ENCODE measurements at places on chromosomes 2 and 18.

DNA sequence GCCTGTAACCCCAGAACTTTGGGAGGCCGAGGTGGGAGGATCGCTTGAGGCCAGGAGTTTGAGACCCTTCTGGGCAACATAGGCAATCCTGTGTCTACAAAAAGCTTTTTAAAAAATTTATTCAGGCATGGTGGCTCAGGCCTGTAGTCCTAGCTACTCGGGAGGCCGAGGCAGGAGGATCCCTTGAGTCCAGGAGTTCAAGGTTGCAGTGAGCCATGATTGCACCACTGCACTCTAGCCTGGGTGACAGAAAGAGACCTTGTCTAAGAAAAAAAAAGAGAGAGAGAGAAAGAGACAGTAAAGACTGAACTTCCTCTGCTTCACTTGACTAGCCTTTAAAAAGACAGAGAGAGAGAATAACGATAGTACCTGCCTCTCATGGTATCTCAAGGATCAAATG is 62.4 kb downstream of the INPP5D start:
- DNase-seq = no peak

GRCh38 chr2:85584354-85584856 is at the start of gene VAMP5:
TSS of gene VAMP5 (plus strand) at chr2:85584431. CDS start at chr2:85584491, 60 bp downstream.
- DNase-seq = peak; percentile 31

DNA sequence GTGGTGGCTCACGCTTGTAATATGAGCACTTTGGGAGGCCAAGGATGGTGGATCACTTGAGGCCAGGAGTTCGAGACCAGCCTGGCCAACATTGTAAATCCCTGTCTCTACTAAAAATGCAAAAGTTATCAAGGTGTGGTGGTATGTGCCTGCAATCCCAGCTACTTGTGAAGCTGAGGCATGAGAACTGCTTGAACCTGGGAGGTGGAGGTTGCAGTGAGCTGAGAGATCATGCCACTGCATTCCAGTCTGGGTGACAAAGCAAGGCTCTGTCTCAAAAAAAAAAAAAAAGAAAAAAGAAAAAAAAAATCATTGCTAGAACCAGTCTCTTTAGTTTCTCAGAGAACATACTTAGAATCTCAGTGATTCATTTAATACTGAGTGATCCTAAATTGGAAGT is 217.1 kb downstream of the DYM start:
- DNase-seq = peak; percentile 40

- no peak for DNase-seq
Observed at GRCh38 chr18:59833785-59834184, 66.0 kb upstream of the PMAIP1 start.

- no peak for DNase-seq
Observed at GRCh38 chr2:149899390-149899789, 311.8 kb upstream of the MMADHC start.

GRCh38 chr2:169573974-169574299 is 272 bp upstream of the FASTKD1 start:
- DNase-seq = no peak

DNA sequence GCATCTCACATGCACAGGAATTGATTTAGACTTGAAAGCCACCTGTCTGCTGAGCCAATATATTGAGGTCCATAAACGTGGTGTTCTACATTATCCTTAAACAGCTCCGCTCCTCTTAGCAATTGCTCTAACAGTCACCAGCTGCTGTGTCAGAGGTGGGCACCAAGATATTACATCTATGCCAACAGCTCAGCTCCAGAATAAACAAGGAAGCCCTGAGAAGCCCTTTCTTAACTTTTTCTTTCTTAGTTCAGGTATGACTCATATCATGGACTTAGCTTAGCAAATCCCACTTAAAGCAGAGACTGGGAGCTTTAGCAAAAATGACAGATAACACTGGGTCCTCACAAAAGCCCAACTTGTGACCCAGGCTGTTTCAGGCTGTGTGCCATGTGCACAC is 436.6 kb downstream of the IRS1 start:
- DNase-seq = peak; percentile 11

GRCh38 chr2:133390156-133390555 is 178.1 kb downstream of the NCKAP5 start:
- DNase-seq = peak; percentile 49

- no peak for DNase-seq
Observed at GRCh38 chr2:224930124-224930523, 112.1 kb downstream of the DOCK10 start.

DNA sequence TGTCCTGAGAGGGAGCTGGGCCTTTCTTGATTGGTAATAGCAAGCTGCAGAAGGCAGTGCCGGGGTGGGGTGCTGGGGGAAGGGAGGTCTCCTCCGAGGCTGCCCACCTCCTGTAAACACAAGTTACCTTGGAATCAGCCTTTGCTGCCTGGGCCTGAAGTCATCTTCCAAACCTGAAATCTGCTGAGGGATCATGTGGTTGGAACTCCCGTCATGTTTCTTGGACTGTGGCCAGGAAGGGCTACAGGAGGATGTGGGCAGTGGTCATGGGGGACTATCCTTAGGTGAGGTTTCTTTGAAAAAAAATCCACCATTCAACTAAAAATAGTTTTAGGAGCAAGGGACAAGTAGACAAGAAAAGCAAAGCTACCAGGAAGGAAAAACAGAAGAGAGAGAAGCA is 74.2 kb downstream of the CDK15 start:
- peak; percentile 82 for DNase-seq

DNA sequence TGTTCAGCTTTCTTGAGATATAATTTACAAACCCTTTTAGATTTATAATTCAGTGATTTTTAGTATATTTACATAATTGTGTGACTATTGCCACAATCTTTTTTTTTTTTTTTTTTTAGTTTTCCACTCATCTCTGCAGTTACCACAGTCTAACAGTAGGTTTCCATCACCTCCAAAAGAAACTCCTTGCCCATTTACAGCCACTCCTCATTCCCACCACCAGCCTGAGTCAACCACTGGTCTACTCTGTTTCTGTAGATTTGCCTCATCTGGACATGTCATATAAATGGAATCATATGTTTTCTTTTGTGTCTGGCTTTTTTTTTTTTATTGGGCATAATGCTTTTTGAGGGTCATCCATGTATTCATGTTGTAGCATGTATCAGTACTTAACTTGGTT is 16.1 kb downstream of the MTX2 start:
- peak; percentile 48 for DNase-seq

DNA sequence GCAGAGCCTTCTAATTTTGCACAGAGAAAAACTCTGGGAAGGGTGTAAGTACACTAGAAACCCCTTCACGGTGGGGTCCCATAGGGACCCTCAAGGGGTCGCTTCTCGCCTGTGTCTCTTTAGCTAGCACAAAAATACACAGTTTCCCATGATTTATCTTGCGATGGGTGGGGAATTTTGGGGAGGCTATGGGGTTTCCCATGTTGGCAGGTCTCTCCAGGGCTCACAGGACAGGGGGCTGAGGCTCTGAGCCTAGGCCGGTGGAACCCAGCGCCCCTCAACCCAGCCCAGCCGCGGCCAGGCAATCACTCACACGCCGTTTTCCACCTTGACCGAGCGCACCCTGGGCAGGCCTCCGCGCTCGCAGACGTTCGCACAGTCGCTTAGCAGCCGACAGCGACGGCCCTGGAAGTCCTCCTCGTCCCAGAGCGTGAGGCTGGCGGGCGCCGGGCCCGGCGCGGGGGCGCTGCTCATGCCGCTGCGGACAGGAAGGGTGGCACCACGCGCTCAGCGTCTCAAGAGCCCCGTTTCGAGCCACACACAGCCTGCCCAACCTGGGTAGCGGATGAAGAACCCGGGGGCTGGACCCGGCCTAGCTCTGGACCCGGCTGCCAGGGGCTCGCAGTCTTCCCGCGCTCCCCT is 398 bp downstream of the CRYBA2 start:
- DNase-seq = no peak

- no peak for DNase-seq
Observed at GRCh38 chr18:47737956-47738355, 192.5 kb downstream of the SMAD2 start.

GRCh38 chr2:42961385-42961811 is 169.0 kb upstream of the HAAO start:
- DNase-seq = no peak

DNA sequence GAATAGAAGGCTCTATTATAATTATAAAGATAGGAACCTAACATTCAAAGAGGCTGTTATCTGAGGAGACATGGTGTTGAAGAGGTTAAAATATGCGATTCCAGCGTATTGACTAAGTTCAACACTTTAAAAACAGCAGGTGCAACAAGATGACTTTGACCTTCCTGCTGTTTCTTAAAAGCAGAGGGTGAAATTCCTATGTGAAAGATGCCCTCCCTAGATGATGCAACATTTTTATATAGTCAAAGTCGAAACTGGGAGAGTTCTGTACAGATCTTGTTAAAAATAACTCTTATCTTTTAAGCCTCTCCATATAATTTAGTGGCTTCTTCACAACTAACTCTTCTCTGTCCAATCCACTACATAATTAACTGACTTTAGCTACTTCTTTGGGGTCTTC is 4.4 kb upstream of the ACKR3 start:
- no peak for DNase-seq

DNA sequence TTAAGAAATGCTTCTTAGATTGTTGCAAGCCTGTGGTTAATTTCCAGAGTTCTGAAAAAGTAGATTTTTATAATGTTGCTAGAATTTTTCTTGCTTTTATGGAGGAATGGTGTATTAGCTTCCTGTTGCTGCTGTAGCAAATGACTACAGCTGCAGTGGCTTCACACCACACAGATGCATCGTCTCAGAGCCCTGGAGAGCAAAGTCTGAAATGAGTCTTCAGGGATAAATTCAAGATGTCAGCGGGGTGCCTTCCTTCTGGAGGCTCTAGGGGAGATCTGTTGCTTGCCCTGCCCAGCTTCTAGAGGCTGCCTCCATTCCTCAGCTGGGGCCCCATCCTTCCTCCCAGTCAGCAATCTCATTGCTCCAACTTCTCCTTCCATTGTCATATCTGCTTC is 187.8 kb downstream of the ZNF516 start:
- no peak for DNase-seq

- DNase-seq = no peak
Observed at GRCh38 chr2:15145919-15146318, 415.2 kb downstream of the NBAS start.

DNA sequence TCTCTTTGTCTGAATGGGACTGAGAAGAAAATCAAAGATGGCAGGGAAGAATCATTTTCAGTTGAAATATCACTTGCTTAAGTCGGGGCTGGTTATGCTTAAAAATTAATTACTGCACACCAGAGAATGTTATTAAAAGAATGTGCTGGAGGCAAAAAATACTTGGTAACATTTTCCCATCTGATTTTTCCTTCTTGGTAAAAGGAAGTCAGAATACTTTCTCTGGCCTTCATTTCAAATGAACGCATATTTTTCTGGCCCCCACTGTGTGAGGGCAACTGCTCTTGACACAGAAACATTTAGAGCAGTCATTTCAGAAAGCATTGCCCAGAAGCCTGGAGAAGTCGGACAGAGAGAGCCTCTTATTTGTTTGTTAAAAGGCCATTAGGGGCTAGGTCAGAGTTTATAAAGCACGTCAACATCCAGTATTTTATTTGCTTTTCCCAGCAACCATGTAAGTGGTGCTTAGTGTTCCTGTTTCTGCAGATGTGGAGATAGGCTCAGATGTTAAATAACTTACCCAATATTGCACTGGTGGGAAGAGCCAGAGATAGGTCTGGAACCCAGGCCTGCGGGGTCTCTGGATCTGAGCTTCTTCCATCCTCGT is 32.9 kb upstream of the LYPD6B start:
- no peak for DNase-seq

GRCh38 chr2:32357318-32358110 is 691 bp downstream of the BIRC6 start:
- DNase-seq = peak; percentile 33

GRCh38 chr2:43019536-43020183 is 206.7 kb downstream of the ZFP36L2 start:
- DNase-seq = no peak

DNA sequence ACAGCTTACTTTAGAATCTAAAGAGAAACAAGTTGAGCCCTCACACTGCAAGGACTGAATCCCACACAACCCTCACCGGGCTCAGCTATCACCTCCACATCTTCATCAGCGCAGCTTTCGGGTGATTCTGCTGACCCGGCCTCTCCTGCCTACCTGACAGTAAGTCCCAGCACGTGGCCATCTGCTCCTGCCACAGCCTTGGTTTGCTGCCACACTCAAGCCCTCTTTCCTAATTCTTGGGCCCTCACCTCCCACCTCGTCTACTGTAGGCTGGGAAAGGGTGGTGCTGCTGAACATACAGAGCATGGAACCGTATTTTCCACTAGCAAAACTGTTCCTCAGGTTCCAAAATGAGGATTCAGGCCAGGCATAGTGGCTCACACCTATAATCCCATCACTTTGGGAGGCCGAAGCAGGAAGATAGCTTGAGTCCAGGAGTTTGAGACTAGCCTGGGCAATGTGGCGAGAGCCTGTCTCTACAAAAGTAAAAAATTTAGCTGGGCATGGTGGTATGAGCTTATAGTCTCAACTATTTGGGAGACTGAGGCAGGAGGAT is 55.3 kb upstream of the HAAO start:
- DNase-seq = no peak

DNA sequence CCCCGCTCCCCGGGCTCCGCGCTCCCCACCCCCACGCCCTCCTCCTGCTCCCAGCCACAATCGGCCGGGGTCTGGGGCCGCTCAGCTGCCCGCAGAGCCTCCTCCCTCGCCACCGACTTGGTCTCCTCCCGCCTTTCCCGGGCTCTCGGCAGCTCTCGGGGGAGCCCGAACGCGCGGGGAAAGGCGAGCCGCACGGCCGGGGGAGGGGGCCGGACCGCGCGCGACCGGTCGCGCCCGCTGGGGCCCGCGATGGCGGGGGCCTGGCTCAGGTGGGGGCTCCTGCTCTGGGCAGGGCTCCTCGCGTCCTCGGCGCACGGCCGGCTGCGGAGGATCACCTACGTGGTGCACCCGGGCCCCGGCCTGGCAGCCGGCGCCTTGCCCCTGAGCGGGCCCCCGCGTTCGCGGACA is 327 bp downstream of the LTBP1 start:
- no peak for DNase-seq

DNA sequence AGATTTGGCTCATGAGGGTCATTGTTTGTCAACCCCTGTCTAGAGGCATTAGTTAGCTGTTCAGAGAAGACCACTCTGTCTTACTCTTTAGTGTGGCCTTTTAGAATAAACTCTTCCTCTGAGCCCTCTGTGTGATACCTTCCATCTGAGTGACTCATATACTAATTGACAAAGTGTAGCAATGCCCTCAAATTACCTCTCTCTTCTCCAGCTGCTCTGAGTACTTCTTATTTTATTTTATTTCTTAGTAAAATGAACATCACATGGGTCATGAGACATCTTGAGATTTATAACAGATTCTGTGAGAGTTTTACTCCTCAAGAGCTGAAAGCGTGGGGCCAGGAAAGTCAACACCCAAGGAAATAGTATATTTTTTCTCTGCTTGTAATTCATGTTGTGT is 67.4 kb downstream of the KCTD18 start:
- peak; percentile 80 for DNase-seq

GRCh38 chr2:191443446-191443845 is 198.2 kb downstream of the MYO1B start:
- peak; percentile 20 for DNase-seq

- no peak for DNase-seq
Observed at GRCh38 chr2:20650393-20650876, 463 bp downstream of the HS1BP3 start.

- peak; percentile 22 for DNase-seq
Observed at GRCh38 chr2:215059724-215060123, 78.7 kb downstream of the ABCA12 start.

DNA sequence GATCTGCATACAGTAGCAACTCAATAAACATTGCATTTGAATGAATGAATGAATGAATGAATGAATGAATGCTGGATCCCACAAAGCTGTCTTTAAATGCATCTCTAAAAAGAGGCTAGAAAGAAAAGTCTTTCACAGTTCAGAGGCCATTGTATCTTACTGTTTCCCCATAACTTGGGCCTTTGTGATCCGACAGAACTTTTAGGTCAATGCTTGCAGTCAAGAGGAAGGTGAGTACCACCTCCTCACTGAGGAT is 119.9 kb upstream of the COPS8 start:
- no peak for DNase-seq

GRCh38 chr2:174691201-174691779 is 73.0 kb downstream of the CHRNA1 start:
- no peak for DNase-seq

Measured in fibroblast of skin of right biceps (primary cell).